ENCODE measurements at places on chromosomes 12 and 14.

- no peak for DNase-seq
Measured at GRCh38 chr12:45388545-45388944, 172.7 kb downstream of the ANO6 start.

DNA sequence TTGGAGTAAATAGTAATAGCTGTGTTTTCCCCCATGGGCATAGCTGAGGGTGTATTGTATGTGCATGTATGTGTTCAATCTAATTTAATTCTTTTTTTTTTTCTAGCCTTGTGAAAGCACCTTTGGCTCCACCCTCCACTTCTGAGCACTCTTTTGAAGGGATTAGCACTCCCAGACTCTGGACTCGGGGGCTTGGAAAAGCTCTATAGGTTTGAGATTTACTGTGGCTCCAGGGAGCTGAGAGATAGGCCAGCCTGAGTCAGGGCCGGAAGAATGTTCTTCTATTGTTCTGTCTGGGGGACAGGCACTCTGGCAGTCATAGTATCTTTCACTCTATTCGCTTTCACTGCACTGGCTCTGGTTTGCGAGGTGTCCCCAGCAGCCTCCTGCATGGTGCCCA is 540.0 kb upstream of the TBX3 start:
- no peak for DNase-seq

GRCh38 chr14:86310611-86311010 is 780.7 kb downstream of the FLRT2 start:
- DNase-seq = no peak

- no peak for DNase-seq
Measured at GRCh38 chr12:91319071-91319760, 136.6 kb upstream of the DCN start.

GRCh38 chr12:86233126-86233525 is 23.1 kb downstream of the MGAT4C start:
- DNase-seq = no peak

DNA sequence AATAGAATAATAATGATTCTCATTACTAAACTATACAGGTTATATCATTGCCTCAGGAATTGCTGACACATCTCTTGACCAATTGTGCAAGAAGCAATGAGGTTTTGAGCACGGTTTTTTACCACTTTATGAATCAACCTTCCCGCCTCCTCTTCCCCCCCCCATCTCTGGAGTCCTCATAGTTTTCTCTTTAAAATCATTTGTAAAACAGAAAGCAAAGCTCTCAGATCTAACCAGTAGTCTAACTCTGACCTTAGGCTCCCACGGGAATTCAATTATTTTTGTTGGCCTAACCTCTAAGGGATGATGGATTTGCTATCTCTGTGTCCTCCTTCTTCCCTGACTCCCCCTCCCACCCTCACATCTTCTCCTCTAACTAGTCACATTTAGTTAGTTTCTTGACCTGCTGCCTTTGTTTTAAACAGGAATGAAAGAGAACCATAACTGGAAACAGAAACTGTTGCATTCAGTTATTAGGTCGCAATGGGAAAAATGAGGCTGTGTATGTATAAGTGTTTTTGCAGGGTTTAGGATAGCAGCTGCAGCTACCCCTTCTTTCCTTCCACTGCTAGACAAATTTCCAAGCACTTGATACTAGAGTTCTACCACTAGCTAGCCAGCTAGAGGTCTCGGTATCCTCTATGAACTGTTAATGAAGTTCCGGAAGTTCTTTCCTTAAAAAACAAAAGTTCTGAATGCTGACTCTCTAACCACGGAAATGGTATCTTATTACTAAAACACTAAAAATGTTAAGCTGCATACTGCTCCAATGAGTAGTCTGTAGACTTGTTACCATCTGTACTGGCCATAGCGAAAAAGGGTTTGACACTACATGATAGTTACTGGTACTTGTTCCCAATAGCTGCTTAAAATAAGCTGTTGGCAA is 65.4 kb downstream of the TAOK3 start:
- DNase-seq = no peak

- no peak for DNase-seq
Measured at GRCh38 chr12:109458086-109458485, 19.0 kb downstream of the KCTD10 start.

DNA sequence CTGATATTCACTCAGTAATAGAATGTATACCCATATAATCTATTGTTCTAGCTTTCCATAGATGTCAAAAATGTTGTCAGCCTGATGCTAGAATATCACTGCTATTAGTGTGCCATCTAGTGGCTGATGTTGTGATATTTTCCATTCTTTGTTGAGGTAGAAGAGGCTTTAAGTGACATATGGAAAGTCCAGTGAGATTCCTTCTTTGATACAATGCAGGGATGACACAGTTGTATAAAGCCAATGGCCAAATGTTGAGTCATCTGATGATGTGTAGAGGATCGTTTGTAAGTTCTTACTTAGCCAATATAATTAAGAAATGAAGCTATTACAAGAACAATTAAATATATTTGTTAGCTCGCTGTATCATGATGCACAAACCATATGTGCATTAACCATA is 58.1 kb upstream of the PCED1B start:
- DNase-seq = no peak

GRCh38 chr14:81066672-81067071 is 111.3 kb downstream of the TSHR start:
- no peak for DNase-seq

DNA sequence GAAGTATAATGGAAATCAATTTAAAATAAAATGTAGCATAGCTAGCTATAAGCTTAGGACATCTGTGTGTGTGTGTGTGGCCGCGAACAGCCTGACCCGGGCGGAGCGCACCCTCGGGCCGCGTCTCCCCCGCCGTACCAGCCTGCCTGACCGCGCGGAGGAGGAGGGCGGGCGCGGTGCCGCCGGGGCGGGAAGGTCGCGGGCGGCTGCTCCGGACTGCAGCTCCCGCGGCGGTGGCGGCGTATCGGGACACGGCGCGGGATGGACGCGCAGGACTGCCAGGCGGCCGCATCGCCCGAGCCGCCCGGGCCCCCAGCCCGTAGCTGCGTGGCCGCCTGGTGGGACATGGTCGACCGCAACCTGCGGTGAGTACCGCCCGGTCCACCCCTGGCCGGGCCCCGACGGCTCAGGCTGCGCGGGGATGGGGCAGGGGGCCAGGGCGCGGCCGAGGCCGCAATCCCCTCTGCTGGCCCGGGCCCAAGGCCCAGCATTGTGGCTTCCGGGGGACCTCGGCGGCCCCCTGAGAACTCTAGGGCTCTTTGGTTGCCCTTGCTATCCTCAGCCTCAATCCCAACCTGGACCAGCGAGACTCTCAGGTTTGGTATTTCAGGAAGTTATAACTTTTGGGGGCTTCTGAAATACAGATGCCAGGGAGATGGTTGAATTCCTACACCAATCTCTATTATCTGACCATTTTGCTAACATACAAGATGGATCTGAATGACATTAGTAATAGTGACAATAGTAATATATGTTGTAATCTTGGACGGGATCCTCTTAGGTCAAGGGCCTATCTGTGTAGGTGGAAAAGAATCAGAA is at the start of gene ABHD12B:
Gene ABHD12B (plus strand): TSS at position 140 of the 819 bp plus-strand sequence. CDS start 122 bp downstream, at position 262.
- DNase-seq = no peak

GRCh38 chr14:84445486-84445885 is 1084.5 kb upstream of the FLRT2 start:
- DNase-seq = no peak

- no peak for DNase-seq
Measured at GRCh38 chr12:46089414-46090162, 99.2 kb upstream of the SCAF11 start.

DNA sequence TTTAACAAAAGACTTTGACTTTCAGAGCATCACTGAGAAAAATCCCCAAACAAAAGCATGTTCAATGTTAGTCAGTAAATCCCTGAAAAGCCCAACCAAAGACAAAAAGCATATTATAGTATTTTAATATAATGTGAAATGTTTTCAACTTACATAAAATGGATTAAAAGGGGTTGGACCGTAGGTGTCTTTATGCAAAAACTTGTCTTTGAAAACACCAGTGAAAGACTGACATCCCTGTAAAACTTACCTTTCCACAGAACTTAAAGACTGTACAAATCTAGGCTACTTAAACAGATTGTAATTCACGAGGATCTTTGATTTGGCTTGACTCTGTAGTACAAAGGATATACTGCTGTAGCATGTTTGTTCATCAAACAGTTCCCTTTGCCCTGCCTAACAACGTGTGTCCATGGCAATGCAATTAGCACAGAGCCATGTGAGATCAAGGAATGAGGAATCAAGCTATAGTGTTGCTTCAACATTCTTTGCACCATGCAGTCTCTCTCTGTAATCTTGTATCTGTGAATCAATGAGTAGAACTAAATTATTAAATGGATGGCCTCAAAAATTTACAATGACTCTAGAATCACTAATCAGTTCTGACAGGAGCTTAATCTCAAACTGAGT is 138.5 kb upstream of the SYT1 start:
- no peak for DNase-seq

DNA sequence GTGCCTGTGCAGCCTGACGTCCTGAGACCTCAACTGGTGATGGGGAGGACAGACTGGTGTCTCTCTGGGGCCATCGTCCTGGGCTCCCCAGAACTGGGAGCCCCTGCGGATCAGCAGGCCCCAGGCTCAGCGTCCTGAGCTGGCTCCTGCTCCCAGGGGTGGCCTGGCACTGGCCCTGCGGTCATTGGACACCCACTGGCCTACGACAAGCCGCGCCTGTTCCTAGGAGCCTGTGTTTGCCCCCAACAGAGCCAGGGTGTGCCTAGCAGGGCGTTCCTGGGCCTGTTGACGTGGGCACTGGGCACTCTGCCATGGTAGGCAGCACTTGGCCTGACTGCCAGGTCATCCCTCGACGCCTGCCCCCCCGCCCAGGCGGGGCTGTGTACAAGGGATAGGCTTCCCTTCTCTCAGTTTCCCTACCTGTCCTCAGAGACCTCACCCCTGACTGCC is 8.4 kb downstream of the ADSS1 start:
- DNase-seq = no peak

DNA sequence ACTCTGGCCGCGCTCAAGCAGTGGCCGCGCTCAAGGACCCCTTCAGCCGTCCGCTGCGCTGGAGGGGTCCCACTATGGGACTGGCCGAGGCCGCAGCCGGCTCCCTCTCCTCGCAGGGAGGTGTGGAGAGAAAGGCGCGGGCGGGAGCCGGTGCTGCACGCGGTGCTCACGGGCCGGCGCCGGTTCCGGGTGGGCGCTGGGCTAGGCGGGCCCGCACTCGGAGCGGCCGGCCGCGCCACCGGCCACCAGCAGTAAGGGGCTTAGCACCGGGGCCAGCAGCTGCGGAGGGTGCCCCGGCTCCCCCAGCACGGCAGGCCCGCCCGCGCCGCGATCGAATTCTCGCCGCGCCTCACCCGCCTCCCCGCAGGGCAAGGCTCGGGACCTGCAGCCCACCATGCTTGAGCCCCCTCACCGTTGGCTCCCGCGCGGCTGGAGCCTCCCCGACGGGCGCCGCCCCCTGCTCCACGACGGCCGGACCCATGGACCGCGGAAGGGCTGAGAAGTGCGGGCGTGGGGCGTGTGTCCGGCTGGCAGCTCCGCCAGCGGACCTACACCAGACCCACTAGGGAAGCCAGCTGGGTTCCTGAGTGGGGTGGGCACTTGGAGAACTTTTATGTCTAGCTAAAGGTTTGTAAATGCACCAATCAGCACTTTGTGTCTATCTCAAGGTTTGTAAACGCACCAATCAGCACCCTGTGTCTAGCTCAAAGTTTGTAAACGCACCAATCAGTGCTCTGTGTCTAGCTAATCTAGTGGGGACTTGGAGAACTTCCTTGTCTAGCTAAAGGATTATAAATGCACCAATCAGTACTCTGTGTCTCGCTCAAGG is 49.5 kb downstream of the KLHL28 start:
- DNase-seq = no peak

GRCh38 chr12:15856097-15856982 is 25.8 kb upstream of the STRAP start:
- no peak for DNase-seq

DNA sequence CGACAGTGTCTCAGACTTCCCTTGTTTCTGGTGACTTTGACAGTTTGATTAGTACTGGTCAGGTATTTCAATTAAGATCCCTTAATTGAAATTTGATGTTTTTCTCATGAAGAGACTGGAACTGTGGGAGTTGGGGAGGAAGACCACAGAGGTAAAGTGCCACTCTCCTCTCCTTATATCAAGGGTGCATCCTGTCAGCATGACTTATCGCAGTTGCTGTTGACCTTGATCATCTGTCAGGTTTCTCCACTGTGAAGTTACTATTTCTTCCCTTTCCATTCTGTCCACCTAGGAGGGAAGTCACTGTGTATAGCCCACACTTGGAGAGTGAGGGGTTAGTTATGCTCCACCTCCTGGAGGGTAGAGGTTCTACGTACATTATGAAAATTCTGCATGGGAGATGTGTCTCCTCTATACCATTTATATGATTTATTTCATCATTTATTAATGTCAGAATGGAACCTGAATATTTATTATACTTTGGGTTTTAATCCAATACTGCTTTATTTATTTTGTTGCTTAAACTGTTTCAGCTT is 40.3 kb upstream of the SMOC1 start:
- no peak for DNase-seq

GRCh38 chr12:113693693-113694092 is 222.0 kb upstream of the LHX5 start:
- DNase-seq = no peak

DNA sequence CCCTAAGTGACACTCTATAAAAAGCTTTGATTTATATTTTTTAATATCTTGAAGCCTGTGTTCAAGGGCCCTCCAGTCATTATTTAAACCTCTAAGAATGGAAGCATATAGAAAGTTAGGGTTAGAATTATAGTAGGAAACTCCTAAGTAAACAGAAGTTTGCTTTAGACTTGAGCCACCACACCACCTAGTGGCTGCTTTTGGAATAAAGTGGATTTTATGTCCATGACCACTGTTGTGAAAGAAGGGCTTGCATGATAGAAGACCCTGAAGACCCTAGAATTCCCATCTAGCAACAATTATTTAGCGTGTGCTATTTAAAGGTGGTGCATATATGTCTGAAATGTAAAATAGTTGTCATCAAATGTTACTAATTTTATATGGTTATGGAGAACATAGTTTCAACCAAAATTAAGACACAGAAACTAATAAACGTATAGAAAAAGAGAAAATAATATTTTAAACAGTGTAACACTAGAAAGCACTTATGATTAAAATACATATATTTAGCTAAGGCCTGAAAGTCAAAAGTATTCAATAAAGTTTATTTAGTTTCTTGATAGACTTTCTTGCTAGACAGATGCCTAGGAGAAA is 21.3 kb downstream of the LRRIQ1 start:
- DNase-seq = no peak

DNA sequence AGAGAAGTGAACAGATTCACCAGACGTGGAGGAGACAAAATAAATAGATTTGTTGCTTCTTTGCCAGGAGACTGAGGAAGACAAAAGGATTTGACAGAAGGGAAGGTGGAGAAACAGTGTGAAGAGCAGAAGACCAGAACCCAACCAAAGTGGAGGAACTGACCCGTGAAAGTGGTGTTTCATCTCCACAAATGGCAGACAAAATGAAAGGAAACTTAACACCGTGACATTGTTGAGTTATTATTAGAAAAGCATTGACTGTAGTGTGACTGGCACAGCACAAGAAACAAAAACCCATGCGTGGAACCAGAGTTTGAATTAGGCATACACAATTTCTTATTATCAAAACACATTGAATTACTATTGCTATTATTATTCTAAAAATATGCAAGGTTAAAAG is 518.1 kb downstream of the TMEM121 start:
- no peak for DNase-seq

All from cortex of kidney (tissue), 1 donor.